ENCODE measurements at places on chromosomes 3 and 15. TPM values are rescaled to one million over a fixed set of nuclear protein-coding genes. Genes with fewer than 3 reads are reported as not detected.

The ZBED2 gene
- total RNA-seq: not detected

The B3GNT5 gene
- total RNA-seq: 41.2 TPM

GRCh38 chr3:27326202-27326601 is 43.0 kb downstream of the NEK10 start:
- H3K27me3 ChIP-seq: no peaks in the 10 kb centered on the region
- H3K4me1 ChIP-seq: peaks cover 28% of the 10 kb centered on the region
- DNase-seq: no peak
- peak overlapping the region; percentile 82 for H3K27ac ChIP-seq

DNA sequence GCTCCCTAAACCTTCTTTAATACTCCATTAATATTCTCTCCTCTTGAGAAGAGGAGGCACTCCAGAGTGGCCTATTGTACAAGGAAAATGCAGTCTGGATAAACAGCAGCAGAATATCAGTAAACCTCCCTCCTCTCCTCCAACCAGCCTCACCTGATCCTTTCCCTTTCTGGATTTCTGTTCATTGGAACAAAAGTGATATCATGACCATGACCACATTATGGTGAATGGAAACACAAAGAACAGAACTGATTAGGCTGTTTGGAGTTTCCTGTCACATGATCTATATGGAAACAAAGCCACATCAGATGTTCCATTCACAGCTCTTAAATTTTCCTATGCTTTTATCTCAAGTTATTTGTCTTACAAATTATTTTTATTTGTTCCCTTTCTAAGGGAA is 14.6 kb downstream of the C2CD4B start:
- H3K4me1 ChIP-seq: no peaks in the 10 kb centered on the region
- DNase-seq: no peak
- no peaks in the 10 kb centered on the region for H3K36me3 ChIP-seq
- H3K27me3 ChIP-seq: no peaks in the 10 kb centered on the region

DNA sequence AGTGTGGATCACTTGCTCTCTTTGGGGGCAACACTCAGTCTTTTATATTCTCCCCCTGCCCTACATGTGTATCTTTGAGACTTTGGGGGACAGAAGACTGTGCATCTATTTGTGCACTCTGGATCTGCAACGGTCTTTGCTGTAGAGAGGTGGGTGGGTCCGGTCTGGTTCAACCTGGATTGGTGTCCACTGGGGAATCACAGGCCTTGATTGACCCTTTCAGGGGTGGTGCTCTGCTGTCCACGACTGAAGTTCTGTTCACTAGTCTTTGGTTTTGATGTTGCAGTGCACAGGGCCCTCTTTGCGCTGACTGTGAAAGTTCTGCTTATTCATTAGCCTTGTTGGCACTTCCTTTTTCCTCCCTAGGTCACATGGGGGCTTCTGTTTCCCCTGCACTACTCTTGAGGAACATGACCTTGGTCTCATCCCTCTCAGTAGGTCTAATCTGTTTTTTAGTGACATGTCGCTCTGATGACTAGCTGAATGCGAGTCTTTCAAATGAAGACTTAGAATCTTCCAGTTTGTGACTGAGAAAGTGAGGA is 284.2 kb downstream of the SV2B start:
- H3K27ac ChIP-seq: no peak overlapping the region
- H3K27me3 ChIP-seq: no peaks in the 10 kb centered on the region
- no peak overlapping the region for H3K4me3 ChIP-seq
- DNase-seq: no peak
- H3K36me3 ChIP-seq: no peaks in the 10 kb centered on the region
- no peaks in the 10 kb centered on the region for H3K4me1 ChIP-seq

DNA sequence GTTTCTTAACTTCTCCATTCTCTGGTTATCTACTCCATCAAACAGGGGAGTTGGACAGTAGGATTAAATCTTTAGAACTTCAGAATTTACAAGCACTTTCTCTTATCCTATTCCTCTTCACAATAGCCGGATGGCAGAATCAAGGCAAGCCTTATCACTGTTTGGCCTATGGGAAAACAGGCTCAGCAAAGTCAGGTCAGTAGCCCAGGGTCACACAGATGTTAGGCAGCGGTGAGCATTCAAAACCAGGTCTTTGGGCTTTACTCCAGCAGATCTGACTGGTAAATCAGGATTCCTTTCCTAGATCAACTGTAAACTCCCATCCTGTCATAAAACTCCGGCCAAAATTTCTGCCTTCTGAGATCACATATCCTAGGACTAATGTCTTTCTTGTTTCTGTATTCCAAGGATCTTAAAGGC is 258.4 kb downstream of the OPA1 start:
- no peak overlapping the region for H3K27ac ChIP-seq
- no peak for DNase-seq
- H3K27me3 ChIP-seq: no peaks in the 10 kb centered on the region
- H3K36me3 ChIP-seq: no peaks in the 10 kb centered on the region
- no peak overlapping the region for H3K4me3 ChIP-seq

GRCh38 chr3:190718097-190718496 is 144.4 kb downstream of the GMNC start:
- no peak overlapping the region for H3K27ac ChIP-seq
- H3K4me1 ChIP-seq: no peaks in the 10 kb centered on the region
- H3K4me3 ChIP-seq: no peak overlapping the region

GRCh38 chr15:68025835-68026424 is 28.2 kb upstream of the PIAS1 start:
- H3K27me3 ChIP-seq: no peaks in the 10 kb centered on the region
- no peak overlapping the region for H3K27ac ChIP-seq
- DNase-seq: no peak
- no peaks in the 10 kb centered on the region for H3K4me1 ChIP-seq

DNA sequence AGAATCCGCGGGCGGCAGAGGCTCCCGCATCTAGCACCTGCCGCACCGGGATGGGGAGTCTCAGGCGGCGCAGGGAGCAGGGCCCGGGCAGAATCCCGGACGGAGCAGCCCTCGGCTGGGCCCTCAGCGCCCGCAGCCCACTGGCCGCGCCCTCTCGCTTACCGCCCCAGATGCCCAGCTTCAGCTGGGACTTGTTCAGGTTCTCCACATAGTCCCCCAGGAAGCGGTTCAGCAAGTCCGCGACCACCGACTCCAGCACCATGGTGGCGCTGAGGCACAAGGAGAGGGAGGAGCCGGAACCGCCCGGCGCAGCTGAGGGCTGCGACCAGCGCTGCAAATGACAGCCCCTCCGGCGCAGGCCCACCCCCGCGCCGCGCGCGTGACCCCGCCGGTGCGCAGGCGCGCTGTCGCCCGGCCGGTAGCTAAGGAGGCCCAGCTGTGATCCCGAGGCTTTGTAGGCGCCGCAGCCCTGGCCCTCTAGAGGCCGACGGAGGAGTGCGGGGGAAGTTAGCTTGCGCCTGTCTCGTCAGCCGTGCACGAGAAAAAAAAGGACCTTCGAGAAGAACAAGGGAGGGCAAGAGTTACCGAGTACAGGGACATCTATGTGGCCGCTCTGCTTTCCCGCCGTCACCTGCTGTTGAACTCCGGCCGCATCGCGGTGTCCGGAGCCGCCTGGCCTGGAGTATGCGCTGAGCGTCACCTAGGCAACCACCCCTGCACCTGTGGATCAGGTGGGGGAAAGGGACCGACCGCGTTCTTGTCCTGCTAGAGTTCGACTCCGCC is at the start of gene VPS13C:
Gene VPS13C, minus strand, starts transcription at position 335 of the 783 bp plus-strand sequence. Its CDS starts 73 bp downstream, at position 262.
- H3K36me3 ChIP-seq: no peaks in the 10 kb centered on the region
- peaks cover 7% of the 10 kb centered on the region for H3K4me1 ChIP-seq
- H3K27me3 ChIP-seq: no peaks in the 10 kb centered on the region
- H3K4me3 ChIP-seq: peak within 1 kb of the TSS; percentile 89
- H3K27ac ChIP-seq: peak within 1 kb of the TSS; percentile 97

- DNase-seq: no peak
- H3K36me3 ChIP-seq: peaks cover 3% of the 10 kb centered on the region
- H3K27me3 ChIP-seq: no peaks in the 10 kb centered on the region
- H3K4me3 ChIP-seq: no peak overlapping the region
Measured at GRCh38 chr15:93001881-93002280, 87.1 kb downstream of the RGMA start.

- no peaks in the 10 kb centered on the region for H3K4me1 ChIP-seq
- no peak overlapping the region for H3K27ac ChIP-seq
- no peaks in the 10 kb centered on the region for H3K36me3 ChIP-seq
- no peaks in the 10 kb centered on the region for H3K27me3 ChIP-seq
- H3K4me3 ChIP-seq: no peak overlapping the region
- DNase-seq: no peak
Measured at GRCh38 chr3:47586746-47587145, 8.1 kb upstream of the CSPG5 start.

DNA sequence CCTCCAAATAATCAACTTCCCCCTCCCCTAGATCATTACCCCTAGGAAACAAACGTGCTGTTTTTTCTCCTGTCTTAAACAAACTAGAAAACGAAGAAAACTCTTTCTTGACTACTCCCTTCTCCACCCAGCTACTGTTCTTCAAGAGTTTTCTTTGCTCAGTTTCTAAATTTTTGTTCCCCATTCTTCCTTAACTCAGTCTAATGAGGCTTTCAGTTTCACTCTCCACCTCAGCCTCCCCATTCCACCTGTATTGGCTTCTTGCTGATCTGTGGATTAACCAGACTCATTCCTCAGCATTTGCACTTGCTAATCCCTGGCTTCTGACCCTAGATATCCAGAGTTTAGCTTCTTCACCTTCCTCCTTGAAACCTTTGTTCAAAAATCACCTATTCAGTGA is 26.8 kb downstream of the SERPINI1 start:
- no peaks in the 10 kb centered on the region for H3K36me3 ChIP-seq
- no peak overlapping the region for H3K27ac ChIP-seq

DNA sequence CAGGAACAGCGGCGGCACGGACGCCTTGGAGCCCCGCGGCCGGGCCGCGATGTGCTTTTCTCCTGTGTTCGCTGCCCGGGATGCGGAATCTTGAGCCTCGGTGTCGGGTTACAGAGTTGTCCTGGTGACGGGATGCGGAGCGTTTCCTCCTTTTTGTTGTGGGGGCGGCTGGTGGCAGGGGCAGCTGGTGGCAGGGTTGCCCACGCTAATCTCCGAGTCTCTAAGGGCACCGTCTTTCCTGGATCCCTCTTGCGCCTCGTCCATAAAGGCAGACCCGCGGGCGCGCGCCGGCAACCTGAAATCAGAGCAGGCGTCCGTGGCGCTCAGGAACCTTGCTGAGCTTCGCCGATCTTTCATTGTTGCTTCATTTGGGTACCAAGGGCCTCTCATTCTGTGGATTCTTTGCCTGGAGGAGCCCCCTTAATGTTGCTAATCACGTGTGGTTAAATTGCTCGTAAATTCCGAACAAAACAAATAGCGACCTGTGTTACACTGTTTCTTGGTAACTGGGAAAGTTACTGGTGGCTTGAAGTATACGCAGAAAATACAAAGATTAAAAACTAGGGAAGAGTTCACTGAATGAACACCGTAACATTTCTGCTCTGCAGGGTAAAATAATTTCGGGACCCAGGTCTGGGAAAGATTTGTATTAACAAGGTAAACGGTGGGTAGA is 844 bp upstream of the PFN2 start:
- peak overlapping the region; percentile 85 for H3K4me3 ChIP-seq
- peaks cover 16% of the 10 kb centered on the region for H3K4me1 ChIP-seq

Data from gastrocnemius medialis (tissue), 4 donors.